ENCODE measurements at places on chromosomes 2 and 18. TPM values are rescaled to one million over a fixed set of nuclear protein-coding genes. Genes with fewer than 3 reads are reported as not detected.

DNA sequence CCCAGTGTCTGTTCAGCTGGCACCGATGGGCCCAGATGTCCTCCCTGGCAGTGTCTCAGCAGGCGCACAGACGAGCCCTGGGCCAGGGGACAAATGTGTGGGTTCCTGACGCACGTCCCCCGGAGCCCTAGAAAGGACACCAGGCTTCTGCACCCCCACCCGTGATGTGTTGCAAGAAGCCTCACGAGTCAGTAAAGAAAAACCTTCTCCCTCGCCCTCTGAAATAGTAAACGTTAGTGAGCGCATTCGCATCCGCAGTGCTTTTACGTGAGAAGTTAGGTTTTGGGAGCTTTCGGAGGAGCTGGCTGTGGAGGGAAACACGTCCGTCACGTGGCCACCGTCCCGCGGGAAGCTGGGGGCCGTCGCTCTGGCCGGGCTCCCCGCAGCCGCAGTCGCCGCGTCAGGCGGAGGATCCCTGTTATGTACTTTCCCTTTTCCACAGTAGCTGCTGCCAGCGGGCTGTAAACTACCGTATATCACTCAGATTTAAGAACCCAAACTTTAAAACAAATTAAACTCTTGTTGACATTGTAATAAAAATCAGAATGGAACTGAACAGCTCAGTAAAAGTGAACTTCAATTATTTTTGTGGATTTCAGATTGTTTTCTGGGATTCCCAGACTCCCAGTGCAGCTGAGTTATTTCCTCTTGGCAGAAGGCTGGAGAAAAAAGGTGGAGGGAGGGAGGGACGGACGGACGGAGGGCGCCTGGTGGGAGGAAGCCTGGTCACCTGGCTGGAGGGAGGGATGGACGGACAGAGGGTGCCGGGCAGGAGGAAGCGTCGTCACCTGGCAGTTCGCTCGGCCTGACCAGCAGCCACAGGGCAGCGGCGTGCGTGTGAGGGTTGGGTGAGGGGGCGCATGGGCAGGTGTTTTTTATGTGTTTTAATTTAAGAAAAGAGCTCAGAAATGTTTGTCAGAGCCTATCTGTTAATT, 112.1 kb downstream of the NFATC1 start:
- no peak for DNase-seq

DNA sequence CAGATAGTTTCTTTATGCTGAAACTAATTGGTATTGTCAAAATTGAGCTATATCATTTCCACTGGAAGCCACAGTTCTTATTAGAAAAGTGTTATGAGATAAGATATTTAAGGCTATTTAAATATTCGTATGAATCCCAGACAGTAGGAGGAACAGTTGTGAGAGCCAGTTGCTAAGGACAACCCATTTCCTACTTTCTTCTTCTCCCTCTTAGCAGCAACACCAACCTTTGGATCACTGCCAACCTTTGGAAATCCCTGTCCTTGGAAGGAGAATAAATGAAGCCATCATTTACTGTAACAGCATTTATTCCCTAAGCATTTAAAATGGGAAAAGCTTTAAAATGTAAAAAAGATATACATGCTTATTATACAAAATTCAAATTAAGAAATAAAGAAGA, 85.8 kb downstream of the PLCL1 start:
- DNase-seq, result no peak

- DNase-seq, result no peak
These were observed 1186.3 kb upstream of the CELF4 start for GRCh38 chr18:38751898-38752297.

Gene SERPINB11
- 3.5 TPM for total RNA-seq

Gene BMP10
- not detected for total RNA-seq

DNA sequence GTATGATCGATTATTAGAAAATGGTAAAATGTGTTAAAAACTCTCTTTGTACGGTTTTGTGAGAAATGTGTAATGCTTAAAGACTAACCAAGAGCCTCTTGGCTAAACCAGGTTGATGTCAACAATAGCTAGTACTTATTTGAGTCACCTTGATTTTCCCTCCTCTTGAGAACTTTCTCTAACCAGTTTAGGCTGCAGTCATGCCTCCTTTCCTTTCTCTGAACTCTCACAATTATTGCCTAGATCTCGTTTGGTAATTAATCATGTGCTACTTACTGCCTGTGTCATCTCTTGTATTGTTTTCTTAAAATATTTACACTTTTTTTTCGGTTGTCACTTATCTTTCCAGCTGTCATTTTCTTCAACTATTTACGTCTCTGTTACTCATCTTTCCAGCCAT, 1.1 kb upstream of the EPC2 start:
- DNase-seq, result no peak

Gene PRSS56
- total RNA-seq, result not detected

- DNase-seq, result no peak
These were observed 43.4 kb upstream of the SMAD7 start for GRCh38 chr18:48994044-48994651.

Gene NMUR1
- 0.26 TPM for total RNA-seq

Gene NT5DC4
- not detected for total RNA-seq

DNA sequence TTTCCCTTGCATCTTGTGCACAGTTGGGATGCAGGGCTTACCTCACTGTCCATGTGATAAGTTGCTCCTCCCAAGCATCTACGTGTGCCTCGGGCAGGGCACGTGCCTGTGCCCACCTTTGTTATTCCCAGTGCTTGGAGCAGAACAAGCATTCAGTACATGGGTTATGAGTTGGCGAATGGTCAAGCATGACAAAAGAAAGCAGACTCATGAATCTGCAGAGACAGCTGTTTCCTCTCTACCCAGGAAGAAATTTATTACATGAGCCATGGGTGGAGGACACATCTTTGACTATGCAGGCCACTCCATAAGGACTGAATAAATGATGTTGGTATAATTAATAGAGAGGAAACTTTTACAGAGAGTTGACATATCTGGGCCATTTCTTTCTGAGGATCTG, 127.8 kb downstream of the TPGS2 start:
- no peak for DNase-seq

Gene DNAJB2
- total RNA-seq, result 38.7 TPM

GRCh38 chr2:207182911-207183310, 17.2 kb upstream of the KLF7 start:
- DNase-seq, result no peak

Gene RPL37A
- 2,774 TPM for total RNA-seq

DNA sequence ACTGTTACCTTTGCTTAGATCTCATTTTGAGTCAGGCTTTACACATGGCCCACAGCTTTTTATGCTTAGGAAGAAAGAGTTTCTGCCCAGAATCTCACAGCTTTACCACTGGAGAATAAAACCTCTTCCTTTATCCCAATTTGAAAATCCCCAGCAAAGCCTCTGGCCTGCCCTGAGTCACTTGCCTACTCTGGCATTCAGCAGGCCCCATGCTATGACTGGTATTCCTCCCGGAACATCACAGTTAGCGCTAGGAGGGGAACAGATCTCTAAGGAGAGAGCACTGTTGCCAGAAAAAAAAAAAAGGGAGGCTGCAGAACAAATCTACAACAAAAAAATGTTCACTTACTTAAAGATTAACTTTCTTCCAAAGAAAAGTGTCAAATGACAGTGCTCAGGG, 152.9 kb upstream of the DNMT3A start:
- DNase-seq, result no peak

DNA sequence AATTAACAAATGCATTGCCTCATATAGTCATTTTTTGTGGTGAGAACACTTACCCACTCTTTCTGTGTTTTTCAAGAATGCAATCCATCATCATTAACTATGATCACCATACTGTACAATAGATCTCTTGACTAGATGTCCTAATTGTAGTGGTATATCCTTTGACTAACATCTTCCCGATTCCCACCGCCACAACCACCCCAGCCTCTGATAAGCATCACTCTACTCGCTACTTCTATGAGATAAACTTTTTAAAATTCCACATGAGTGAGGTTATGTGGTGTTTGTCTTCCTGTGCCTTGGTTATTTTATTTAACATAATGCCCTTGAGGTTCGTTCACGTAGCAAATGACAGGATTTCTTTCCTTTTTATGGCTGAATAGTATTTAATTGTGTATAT, 6.6 kb downstream of the VWA3B start:
- no peak for DNase-seq

DNA sequence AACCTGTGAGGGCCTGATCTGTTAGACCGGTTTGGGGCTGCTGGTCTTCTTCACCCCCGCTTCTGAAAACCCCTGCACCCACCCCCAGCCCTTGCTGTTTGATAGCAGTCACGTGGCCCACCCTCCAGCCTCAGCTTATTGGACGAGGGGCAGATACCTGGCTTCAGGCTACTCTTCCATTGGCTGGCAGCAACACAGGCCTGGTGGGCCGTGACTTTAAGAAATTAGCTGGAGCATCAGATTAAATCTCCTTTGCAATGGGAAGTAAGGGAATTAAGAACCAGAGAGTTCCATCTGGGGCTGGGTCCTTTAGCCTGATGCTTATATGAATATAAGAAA, 107.3 kb downstream of the KLHL29 start:
- no peak for DNase-seq

Gene MC4R
- 0.16 TPM for total RNA-seq

Gene CKAP2L
- 13.5 TPM for total RNA-seq

Gene BARD1
- total RNA-seq, result 74.2 TPM

GRCh38 chr2:135494503-135494902, 36.5 kb downstream of the ZRANB3 start:
- DNase-seq, result no peak

GRCh38 chr2:154686162-154686561, 12.3 kb upstream of the KCNJ3 start:
- DNase-seq, result no peak

Gene HOXD10
- total RNA-seq, result 14.1 TPM

Gene CD207
- not detected for total RNA-seq

Gene C1QL2
- total RNA-seq, result not detected

GRCh38 chr2:64975232-64975821, 13.9 kb upstream of the SLC1A4 start:
- no peak for DNase-seq

DNA sequence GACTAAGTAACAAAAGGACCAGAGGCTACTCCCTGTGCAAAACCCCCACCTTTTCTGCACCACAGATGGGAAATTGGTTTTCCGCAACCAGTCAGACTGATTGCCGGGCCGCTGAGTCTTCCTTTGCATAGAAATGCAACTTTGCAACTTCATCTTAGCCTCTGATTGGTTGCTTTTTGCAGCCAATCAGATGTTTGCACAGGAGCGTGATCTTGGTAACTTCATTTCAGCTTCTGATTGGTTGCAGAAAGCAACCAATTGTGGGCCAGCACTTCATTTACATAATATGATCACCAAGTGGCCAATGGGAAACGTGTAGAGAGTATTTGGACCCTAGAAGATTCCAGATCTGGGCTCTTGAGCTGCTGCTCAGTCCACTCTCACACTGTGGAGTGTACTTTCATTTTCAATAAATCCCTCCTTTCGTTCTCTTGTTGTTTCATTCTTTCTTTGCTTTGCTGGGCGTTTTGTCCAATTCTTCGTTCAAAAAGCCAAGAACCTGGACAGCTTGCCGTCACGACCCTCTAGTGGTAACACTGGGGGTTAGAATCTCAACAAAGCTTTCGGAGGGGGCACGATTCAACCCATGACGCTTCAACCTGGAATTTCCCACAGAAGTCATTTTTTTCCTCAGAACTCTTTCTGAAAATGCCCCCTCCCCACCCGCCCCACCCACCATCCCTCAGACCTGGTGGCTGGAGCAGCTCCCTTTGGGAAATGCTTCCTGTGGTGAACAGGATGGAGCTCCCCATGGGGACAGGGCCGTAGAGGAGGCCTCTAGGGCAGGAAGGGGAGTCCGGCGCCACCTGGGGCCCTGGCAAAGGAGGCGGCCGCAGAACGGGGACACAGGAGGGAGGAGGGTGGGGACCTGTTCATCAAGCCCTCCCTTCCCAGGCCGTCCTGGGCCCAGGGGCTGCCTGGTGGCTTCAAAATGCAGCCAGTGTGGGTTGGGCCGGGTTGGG, 31.8 kb upstream of the KCNF1 start:
- DNase-seq, result no peak

DNA sequence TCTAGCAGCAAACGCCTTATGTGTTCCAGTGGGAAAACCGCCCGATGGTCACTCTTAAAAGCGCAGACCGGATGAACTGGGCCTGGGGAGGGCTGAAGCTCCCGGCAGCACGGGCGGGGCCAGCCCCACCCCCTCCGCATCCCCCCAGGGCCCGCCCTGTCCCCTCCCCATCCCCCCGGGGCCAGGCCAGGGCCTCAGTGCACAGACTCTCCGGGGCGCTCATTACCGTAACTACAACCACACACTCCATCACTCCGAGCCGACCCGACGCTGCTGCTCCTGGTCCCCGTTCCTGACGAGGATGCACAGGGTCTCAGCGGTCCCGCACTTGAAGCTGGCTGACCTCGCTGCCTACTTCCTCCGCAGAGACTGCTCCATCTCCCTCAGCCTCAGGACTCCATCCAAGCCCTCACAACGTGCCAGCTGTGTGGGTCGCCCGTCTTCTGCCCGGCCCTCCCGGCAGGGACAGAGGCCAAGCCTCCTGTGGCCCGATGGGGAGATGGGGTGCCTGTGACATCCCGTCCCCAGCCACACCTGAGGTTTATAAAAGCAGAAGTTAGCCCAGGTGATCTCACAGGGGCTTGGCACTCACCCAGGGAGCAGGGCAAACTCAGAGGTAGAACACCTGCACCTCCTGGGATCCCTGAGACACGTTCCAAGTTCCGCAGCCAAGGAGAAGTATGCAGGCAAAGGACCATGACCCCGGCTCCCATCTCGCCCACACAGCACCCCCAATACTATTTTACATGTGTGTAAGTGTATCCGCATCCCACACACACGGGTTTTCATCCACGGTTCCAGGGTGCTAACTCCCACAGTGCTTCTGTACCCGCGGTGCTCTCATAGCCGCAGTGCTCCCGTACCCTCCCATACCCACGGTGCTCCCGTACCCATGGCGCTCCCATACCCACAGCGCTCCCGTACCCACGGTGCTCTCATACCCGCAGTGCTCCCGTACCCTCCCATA, 36.0 kb downstream of the SLC66A2 start:
- no peak for DNase-seq

DNA sequence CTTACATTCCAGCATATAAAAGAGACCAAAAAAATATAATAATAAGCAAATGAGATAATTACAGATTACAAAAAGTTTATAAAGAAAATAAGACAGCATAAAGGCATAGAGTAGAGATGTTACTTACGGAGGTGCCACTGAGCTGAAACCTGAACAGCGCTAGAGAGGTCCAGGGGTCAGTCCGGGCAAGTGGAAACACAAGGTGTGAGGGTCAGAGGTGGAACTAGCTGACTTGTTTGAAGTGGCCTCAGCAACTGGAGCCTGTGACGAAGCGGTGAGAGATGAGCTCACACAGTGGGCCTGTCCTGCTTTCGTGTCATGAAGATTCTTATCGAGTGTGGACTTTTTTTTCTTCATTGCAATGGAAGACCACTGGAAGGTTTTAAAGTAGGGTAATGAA, 288.3 kb upstream of the TANK start:
- DNase-seq, result no peak

- DNase-seq, result no peak
These were observed 657 bp upstream of the BIN1 start for GRCh38 chr2:127107622-127107999.

Gene GKN1
- total RNA-seq, result not detected

Gene FOXD4L1
- not detected for total RNA-seq

DNA sequence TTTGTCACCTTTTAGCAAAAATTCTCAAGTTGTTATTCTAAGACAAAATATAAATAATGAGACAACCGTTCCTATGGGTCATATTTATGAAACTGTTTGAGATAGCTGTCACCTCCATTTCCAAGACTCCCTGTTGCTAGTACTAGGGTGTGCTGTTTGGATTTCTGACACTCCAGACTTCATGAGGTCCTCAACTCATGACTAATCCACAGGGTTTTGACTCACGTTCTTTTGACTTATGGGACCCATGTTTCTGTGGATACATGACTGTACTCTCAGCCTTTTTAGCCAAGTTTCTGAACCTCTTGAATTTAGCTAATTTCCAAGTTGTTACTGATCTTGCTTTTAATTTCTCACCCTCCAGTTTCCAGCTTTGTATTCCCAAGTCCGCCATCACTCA, 178.7 kb upstream of the FAM98A start:
- no peak for DNase-seq
